ENCODE measurements at places on chromosomes 7 and 10.

- no peak for DNase-seq
Measured at GRCh38 chr10:60480865-60481563, 91.3 kb upstream of the ANK3 start.

DNA sequence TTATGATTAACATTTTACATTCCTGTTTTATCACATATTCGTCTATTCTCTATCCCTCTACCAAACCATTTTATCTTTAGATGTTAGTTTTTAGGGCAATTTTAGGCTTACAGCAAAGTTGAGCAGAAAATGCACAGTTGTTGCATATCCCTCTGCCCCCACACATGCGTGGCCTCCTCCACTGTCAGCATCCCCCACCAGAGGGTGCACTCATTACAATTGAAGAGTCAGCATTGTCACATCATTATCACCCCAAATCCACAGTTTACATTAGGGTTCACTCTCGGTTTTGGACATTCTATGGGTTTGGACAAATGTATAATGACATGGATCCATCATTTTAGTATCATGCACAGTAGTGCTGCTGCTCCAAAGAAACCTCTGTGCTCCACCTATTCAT lies 86.4 kb downstream of the WDR37 start:
- no peak for DNase-seq

DNA sequence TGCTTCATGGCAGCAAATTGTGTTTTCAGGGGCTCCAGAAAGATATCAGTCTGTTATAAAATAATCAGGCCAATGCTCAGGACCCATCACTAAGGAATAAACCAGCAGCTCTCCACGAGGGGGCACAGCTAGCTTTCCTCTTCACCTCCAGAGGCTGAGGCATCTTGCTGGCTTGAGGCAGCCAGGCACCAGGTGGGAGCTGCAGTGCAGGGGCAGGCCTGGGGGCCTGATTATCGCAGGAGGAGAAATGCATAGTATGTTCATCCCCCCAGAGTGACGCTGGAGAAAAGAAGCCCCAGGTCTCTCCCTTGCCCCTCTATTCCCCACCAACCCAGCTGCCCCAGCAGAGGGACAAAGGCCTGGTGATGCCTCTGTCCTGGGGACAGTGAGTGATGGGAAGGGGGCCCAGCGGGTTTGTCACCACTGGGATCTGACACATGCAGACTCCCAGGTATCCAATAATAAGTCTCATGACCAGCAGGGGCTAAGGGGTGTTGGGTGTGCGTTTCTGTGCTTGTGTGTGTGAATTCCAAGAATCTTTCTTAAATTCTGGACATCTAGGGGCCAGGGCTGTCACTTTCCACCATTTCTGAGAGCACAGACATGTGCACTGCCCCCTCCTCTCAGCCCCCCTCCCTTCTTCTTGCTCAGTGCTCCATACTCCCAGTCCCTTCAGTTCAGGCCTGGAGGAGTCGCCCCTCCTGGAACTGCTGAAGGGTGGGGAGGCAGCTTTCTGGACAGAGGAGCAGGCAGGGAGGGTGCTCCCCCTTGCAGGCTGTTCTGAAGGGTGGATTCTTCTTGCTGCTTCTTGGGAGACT lies 128.1 kb upstream of the FAM20C start:
- no peak for DNase-seq

- no peak for DNase-seq
Measured at GRCh38 chr10:21503542-21503941, 21.9 kb downstream of the SKIDA1 start.

GRCh38 chr7:100152404-100152803 lies 3.7 kb downstream of the LAMTOR4 start:
- no peak for DNase-seq

DNA sequence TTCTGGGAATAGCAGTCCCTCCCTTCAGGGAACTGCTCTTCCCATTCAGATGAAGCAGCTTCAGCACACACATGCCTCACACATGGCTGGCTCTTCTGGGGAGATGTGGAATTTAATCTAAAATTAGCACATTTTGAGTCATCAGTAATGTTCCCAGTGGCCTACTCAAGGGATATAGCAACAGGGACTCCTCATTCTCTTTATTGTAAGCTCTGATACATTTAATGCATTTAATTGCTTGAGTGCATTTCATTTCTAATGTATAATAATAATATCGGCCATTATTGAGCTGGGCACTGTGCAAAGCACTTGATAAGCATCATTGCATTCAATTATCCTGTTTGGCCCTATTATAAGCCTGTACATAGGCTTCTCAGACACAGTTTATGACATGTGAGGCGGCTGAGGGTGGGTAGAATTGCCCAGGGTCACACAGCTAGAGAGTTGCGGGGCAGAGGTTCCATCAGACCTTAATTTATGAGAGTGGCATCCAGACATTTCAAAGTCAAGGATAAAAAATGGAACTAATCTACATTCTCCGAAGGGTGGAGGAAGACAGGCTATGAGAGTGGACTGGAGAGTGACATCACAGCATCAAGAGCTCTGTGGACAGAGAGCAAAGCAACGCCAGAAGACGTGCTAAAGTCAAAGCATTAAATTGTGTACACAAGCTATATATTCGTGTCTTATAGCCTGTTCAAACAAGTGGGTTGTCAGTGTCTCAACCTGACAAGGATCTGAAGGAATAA lies 76.8 kb downstream of the LANCL2 start:
- no peak for DNase-seq

- DNase-seq: no peak
Measured at GRCh38 chr10:130141460-130141859, 5.3 kb downstream of the GLRX3 start.

- no peak for DNase-seq
Measured at GRCh38 chr7:121107923-121108498, 119.5 kb downstream of the CPED1 start.

Data from NCI-H1436 treated with DMSO at 0.1 percent for 48 hours (cell line).